ENCODE measurements at places on chromosomes 11 and 22. TPM values are rescaled to one million over a fixed set of nuclear protein-coding genes. Genes with fewer than 3 reads are reported as not detected.

The TBRG1 gene
- total RNA-seq: 35.0 TPM

The FOLR1 gene
- total RNA-seq: not detected

The RASD2 gene
- 8.5 TPM for total RNA-seq

DNA sequence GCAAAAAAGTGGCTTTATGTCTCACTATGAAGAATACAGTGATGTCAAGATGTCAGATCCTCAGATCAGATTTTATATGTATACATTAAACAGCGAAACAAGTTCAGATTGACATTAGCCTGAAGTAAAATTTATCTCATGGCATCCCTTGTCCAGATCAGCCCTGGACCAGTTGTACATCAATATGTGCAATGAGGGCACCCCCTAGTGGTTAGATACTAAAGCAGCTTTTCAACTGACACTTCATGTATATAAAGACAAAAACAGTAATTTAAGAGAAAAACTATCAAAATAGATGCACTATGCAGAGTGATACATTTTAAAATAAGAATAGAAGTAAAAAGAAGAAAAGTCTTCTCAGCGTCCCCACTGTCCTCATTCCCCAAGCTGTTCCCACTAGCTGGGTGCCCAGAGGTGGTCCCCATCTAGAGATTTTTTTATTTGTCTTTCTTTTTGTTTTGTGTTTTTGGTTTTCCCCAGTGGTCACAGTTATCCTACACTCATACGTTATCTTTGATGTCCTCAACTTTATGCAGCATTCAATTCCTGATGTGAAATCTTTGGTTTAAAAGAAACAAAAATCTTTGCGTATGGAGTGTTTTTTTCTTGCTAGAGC lies 2193.4 kb upstream of the RAG2 start:
- no peak for DNase-seq

DNA sequence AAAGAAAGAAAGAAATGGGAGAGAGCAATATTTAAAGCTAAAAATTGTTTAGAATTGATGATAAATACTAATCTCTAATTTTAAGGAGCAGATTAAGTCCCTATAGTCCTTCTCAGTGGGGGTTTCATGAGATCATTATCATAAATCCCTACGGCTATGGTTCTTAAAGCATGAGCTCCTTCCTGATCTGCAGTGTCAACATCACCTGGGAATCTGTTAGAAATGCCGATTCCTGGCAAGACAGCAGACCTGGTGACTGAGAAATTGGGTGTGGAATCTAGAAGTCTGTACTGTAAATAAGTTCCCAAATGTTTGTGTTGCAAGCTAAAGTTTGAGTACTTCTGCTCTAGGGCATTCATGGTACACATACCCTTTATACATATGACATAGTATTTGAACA lies 12.6 kb downstream of the HIKESHI start:
- no peak for DNase-seq

The KIF18A gene
- 0.48 TPM for total RNA-seq

DNA sequence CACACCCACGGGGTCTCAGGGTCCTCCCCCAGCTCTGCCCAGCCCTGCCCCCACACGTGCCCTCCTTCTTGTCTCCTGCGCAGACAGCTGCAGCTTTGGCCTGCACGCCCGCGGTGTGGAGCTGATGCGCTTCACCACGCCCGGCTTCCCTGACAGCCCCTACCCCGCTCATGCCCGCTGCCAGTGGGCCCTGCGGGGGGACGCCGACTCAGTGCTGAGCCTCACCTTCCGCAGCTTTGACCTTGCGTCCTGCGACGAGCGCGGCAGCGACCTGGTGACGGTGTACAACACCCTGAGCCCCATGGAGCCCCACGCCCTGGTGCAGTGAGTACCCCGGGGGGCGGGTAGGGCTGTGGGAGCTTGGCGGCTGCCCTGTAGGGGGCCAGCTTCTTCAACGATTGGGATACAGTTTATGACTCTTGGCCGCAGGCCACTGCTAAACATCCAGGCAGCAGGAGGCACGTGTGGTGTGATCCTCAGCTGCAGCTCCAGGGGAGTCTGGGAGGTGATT lies 30.8 kb downstream of the ST14 start:
- peak; percentile 63 for DNase-seq

The CNTF gene
- total RNA-seq: 2.1 TPM

DNA sequence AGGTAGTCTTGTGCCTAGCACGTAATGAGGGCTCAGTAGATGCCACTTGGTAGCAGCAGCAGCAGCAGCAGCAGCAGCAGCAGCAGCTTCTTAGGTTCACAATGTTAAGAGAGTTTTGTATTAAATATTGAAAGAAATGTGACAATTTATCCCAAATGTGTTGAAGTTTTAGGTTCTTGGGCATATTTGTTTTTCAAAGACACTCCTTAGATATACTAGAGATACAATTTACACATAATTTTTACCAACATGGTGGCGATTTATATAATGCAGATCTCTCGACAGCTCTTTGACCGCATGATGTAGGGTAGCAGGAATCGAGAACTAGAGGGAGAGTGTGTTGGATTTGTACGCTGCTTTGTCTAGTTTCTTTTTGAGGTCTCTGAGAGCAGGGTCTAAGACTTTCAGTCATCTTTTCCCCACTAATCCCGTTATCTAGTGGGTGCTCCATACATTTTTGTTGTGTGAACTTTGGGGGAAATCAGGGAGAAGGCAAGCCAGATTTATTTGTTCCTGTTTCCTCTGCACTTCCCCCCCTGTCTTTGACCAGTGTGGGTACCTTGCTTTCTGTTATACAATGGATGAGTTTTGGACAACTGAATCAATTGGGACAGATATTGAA lies 1.4 kb downstream of the FDX1 start:
- DNase-seq: no peak

GRCh38 chr11:129210831-129211181 lies 18.7 kb upstream of the ARHGAP32 start:
- DNase-seq: no peak

GRCh38 chr11:65307298-65308229 lies 7.1 kb upstream of the CDC42EP2 start:
- DNase-seq: no peak

DNA sequence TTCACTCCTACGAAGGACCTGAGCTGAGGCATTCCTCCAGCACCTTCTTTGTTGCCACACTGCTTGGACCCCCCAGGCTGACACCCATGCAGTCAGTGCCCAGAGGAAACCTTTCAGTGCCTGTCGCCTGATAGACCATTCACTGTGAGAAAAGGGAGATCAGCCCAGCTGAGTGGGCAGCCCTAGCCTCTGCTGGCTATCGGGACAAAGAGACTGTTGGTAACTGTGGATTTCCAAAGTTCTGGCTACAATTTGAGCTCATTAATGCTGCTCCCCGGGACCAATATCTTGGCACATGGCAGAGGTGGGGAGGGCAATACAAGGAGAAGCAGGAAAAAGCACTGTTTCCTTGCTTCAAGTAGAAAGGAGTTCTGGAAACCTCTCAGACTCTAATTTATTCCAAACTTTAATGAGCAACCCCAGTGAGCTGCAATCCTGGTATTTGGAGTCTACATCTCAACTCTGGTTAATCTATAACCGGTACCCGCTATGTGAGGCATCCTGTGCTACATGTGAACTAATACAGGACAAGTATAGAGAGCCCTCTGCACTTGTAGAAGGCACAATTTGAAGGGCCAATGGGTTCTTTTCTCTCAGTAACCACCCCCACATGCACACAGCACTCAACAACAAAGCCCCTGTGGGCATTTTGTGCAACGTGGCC lies 200.7 kb upstream of the NCAM1 start:
- DNase-seq: no peak

DNA sequence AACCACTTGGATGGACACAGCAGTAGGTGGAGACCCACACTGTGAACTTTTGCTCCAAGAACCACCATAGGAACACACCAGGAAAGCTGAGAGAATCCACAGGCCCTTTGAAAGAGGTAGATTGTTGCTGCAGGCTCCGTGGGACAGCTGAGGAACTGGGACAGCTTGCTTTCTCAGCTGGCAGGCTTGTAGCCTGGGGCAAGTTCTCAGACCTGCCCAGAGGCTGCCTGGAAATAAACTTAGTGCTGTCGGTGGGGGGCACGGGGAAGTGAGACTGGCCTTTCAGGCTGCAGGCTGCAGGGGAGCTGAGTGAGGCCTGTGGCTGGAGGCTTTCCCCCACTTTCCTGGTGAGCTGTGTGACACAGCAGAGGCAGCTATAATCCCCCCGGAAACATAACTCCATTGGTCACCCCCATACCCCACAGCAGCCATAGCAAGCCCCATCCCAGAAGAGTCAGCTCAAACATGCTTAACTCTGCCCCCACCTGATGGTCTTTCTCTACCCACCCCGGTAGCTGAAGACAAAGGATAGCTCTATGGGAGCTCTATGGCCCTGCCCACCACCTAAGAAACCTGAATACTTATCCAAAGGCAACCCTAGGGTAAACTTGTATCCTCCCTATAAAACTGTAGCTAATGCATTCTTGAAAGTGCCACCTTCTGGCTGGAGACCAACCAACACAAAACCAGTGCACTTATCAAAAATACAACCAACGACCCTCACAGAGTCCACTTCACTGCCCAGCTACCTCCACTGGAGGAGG lies 21.4 kb upstream of the ACRV1 start:
- no peak for DNase-seq

DNA sequence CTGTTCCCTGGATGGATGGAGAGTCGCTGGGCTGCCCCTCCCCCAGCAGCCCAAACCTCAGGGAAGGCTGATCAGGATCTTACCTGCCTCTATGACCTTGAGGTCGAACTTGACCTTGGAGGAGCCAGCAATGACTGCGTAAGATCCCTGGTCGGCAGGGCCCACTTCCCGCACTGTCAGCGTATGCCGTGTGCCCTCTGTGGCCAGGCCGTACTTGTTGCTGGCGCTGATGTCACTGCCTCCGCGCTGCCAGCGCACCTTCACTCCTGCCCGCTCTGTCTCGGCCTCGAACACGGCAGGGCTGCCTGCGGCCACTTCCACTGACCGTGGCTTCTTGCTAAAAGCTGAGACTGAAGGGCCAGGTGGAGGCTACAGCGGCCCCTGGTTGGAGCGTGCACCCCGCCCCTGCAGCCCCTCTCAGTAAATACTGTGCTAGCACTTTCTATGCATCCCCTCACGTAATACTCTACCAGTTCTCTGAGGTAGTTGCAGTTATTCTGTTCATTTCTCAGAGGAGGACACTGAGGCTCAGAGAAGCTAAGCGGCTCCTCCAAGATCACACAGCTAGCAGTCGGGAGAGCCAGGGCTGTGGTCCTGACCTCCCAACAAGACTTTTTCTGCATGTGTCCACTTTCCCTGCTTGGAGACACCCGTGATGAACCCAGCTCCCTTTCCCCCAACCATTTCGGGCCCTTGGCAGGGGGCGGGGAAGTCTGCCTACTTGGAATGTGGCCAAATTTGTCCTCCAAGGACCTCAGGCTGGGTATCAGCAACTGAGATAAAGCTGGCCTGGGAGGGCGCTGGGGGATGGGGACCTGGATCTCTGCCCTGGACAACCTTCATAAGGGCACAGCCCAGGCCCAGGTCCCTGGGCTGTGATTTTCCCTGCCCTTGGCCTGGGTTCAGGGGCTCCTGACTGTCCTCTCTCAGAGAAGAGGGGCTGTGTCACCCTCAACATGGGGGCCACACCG lies 1.1 kb downstream of the MYBPC3 start:
- no peak for DNase-seq

The NLRP10 gene
- total RNA-seq: not detected

The MPEG1 gene
- 7.6 TPM for total RNA-seq

- no peak for DNase-seq
These were observed 50.4 kb upstream of the ARHGAP20 start for GRCh38 chr11:110762590-110762989.

DNA sequence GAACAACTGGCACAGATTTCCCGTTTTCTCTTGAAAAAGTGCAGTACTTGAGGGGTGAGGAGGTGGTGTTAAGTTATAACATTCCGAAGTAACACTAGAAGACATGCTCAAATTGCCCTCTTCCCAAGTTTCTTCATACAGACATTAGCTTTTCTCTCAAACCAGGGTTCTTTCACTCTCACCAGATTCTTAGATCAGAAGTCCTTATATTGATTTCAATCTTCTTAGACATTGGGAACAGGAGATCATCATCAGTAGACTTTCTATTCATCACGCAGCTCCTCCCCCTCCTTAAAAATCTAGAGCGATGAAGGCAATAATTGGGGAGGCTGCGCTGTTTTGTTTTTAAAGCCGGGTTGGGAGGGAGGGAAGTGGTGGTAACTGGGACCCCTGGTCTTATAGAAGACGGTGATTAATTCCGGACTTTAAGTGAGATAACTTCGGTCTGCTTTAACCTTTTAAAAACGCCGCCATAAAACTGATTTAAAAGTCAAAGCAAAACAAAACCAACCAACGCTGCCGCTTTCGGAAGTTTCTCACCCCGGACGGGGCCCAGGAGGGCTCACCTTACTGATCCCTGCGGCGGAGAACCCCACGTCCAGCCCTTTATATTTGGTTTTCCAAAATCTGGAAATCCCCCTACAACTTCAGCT lies 665 bp downstream of the USP28 start:
- DNase-seq: no peak

DNA sequence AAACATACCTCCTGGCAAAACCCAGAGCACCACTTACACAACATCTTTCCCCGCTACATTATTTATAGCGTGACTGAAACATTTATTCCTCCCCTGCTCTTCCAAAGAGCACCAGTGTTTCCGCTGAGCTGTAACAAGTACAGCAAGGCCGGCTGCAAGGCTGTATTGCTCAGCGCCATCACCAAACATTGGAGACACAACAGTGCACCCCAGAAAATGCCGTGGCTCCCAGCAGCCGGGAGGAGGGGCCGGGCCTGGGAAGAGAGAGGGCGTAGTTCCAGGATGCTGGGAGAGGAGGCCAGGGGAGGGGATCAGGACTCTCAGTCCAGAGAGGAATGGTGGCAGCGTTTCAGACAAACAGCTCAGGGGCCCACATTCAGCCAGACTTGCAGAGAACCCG lies 133.2 kb downstream of the DSCAML1 start:
- no peak for DNase-seq

DNA sequence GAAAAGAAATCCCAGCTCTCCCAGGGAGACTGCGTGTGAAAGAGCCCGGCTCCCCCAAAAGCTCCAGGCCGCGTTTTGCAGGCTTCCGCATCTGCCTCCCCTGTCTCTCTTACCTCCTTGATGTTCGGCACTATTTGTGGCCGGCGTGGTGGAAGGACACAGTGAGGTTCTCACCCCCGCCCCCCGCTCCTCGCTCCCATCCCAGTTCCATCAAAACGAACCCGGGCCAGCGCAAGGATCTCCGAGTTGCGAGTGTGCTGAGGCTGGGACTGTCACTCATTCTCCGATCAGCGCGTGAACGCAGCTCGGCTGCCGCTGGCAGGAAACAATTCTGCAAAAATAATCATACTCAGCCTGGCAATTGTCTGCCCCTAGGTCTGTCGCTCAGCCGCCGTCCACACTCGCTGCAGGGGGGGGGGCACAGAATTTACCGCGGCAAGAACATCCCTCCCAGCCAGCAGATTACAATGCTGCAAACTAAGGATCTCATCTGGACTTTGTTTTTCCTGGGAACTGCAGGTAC lies at the start of gene NCAM1:
TSS of gene NCAM1 (plus strand) at position 275 of the 523 bp plus-strand sequence.
- peak; percentile 51 for DNase-seq

- DNase-seq: no peak
These were observed 20.8 kb downstream of the P2RX3 start for GRCh38 chr11:57358991-57359390.

- peak; percentile 84 for DNase-seq
These were observed 430.4 kb downstream of the TBC1D22A start for GRCh38 chr22:47192651-47193437.
